Fibroblast of the conjunctiva (primary cell): ENCODE measurements at places on chromosomes 7 and 10.

- no peak for DNase-seq
Measured at GRCh38 chr7:1288996-1289551, 56.4 kb downstream of the UNCX start.

DNA sequence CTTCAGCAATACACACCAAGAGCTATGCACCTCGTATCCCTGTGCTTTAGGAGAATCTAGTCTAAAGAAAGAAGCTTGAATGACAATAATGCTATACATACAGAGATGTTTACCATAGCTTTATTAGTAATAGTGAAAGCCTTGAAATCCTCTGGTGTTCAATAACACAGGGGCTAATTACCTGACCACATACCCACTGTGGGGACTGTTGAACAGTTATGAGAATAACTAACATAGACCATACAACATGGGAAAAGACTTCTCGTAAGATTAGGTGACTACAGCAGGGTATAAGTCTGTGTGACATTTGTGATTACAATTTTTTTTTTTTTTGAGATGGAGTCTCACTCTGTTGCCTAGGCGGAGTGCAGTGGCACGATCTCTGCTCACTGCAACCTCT, 111.0 kb downstream of the SORBS1 start:
- DNase-seq = no peak

DNA sequence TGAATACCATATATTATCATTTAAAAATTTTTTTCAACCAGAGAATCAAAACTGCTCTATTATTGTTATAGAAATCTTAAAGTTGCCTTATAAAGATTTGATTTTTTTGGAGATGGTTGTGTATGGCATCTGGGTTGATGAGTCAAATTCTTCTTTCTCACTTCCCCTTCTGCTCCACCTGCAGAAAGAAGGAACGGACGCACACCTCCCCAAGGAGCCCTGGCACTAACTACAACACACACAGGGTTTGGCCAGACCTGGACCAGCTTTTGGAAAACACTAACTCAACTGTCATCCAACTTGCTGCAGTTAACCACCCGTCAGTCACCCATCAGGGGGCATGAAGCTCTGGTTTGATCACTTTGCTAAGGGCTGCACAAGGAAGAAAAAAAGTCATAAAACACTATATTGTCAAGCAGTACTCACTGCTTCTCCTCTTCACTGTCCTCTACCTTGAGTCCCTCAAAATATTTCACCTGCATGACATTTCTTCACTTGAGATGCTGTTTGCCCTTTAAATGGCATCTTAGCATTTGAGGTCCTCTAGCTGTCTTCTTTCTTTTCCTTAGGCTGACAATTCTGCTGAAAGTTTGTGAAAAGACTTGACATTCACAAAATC, 266.7 kb upstream of the PHF14 start:
- DNase-seq = no peak

- DNase-seq = no peak
Measured at GRCh38 chr10:58473976-58474375, 38.7 kb upstream of the BICC1 start.

- no peak for DNase-seq
Measured at GRCh38 chr10:34145715-34146114, 669.4 kb downstream of the PARD3 start.

DNA sequence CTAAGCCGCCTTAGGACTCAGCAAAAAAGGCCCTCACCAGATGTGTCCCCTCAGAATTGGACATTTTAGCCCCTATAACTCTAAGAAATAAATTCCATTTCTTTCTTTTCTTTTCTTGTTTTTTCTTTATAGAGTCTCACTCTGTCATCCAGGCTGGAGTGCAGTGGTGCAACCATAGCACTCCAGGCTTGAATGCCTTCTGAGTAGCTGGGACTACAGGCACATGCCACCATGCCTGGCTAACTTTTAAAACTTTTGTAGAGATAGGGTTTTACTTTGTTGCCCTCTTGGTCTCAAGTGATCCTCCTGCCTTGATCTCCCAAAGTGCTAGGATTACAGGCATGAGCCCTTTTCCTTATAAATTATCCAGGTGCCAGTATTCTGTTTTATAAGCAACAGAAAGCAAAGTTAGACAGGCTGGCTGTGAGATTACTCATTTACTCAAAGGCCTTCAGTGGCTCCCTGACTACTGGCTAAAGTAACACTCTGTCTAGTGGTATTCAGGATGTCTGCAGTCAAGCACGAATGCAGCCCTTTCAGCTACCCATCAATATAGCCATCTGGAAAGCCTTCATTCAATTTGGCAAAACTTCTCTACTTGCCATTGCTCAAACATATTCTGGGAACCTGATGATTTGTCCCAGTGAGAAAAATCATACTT, 128.6 kb downstream of the ICA1 start:
- no peak for DNase-seq

GRCh38 chr7:52269669-52270068, 765.8 kb upstream of the POM121L12 start:
- no peak for DNase-seq

DNA sequence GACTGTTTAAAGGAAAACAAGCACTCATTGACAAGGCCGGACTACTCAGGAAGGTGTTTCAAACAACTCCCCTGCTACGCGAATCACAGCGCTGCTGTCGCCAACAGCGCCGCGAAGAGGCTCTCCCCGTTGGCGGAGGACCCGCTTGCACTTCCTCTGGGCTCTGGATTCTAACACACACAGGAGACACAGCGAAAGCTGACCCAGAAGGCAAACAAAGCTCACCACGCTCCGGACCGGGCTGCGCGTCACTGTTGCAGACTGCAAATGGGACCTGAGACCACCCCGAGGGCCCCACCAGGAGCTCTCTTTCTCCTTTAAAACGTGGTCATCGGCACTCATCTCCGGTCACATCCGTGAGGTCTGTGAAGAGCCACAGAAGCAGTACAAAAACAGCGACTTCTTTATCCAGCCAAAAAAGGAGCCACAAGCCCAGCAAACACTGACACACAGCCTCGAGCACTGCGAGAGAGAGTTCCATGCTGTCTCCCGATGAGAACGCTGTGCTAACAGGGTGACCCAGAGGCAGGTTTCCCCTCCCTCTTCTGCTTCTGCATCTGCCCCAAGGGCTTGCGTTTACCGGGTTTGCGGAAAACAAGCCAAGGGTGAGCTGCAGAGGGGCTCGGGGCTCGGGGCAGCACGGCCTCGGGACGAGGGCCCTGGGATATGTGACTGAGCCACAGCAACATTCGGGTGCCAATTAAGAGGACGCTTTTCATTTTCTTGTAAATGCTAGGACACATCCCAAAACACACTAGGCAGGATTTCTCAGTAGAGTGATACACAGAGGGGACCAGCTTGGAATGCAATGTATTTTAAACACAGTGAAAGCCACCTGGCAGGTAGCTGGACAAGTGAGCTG, 41.3 kb downstream of the AMZ1 start:
- no peak for DNase-seq

DNA sequence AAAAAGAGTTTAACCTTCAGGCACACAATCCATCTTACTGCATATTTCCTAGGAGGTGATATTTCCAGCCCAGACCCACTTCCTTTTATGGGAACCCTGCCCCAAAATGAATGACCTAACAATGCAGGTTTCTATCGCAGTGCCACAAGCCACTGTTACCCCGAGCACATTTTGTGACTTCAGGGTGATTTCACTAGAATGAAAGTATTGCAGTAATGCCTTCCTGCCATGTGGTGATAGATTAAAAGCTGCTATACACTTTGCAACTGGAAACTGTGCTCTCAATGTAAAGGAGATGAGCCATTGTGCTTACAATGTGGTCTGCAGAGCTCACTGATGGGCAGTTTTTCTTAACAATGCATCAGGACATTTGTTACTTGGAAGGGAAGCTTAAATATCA, 90.5 kb upstream of the RSU1 start:
- no peak for DNase-seq

DNA sequence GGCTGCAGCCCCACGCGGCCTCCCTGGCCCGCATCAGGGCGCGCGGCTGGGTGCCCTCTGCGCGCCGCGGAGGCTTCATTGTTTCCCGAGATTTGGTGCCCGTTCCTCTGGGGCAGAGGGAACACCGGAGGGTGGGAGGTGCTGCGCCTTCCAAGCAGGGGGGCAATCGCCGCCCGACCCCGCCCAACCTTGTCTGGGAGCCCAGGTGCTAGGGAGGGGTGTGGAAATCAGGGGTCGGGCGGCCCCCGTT, 1.0 kb upstream of the NRP1 start:
- no peak for DNase-seq

DNA sequence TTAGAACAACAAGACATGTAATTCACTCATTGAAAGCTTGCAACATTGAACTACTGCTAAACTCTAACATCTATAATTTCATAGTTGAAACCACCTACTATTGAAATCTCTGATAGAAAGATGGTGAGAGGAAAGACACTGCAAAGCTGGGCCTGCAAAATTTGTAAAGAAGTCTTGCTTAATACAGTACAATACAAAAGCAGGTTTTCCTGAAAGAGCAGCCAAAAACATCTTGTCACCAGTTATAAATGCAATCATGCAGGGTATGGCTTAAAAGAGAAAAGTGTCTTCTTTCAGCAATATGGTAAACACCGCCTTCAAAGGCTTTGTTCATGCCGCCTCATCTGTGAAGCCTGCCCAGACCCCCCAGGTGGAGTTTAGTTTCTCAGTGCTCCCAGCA, 109.2 kb downstream of the ANK3 start:
- DNase-seq = no peak

DNA sequence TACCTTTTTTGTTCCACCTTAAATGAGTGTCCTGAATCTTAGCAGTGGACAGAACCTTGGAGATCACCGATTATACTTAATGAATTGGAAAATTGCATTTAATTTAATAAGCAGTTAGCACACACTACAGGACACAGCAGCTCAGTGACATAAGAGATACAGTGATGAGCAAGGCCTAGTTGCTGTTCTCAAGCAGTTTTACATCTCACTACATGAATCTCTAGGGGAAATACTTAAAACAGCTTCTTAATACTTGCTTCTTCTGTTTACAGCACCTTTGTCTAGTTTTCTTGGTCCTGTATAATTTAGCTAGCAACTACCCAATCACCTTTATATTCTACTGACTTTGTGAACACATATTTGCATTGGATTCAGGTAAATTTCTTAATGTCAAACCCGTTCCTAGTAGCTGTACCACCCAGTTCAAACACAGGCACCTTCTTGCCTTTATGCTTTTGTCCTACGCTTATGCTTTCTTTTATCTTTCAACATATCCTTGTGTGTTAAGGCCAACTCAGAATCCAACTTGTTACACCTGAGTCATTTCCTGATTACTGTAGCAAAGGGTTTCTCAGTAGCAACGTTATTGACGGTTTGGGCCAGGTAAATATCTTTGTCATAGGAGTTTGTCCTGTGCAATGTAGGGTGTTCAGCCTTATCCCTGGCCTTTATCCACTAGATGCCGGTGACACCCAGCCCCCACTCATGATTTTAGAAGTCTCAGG, 1.8 kb downstream of the STAM start:
- no peak for DNase-seq
